ENCODE measurements at places on chromosomes 6 and 20.

DNA sequence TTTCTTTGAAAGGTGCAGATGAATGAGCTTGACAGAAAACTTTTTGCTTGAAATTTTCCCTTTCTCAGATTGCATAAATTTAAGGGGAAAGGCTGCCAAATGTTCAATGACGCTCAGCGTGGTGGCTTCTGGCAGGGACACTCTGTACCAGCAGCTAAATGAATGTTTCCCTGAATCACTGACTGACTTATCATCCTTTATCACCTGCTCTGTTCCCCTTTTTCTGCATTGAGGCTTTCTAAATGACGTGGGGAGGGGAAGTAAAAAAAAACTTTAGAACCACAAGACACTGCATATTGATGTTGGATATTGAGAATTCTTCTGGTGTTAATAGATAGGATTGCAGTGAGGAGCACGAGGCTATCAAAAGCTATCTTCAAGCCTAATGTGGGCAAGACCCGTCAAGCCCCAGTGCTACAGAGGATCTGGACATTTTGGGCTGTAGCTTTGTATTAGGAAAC is 46.9 kb upstream of the ENPP5 start:
- DNase-seq: no peak

DNA sequence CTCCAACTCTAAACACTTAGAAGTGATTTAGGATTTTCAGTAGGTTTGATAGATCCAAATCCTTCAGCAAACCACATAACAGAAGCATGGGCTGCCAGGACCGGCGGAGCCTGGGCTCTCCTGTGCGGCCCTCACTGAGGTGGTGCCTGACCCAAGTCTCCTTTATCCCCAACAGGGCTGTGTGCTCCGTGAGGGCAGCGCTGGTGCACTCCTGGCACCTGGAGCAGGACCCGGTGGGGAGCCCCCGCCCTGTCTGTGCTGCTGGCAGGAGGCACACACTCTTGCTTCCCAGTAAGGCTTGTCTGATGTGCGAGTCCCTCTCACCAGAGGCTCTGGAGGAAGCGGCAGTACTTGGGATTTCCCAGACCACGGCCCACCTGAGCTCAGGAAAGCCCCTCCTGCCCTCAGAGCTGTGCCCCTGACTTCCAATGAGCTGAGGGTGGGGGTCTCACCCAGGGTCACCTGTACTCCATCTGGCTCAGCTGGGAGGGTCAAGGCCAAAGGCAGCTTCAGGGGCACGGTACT is 56.2 kb downstream of the PYGB start:
- DNase-seq: no peak

GRCh38 chr20:49610691-49611538 is 43.0 kb upstream of the PTGIS start:
- peak; percentile 86 for DNase-seq

GRCh38 chr6:111080698-111081097 is 6.6 kb upstream of the SLC16A10 start:
- no peak for DNase-seq

GRCh38 chr20:18796282-18796833 is 17.2 kb upstream of the SCP2D1 start:
- no peak for DNase-seq

DNA sequence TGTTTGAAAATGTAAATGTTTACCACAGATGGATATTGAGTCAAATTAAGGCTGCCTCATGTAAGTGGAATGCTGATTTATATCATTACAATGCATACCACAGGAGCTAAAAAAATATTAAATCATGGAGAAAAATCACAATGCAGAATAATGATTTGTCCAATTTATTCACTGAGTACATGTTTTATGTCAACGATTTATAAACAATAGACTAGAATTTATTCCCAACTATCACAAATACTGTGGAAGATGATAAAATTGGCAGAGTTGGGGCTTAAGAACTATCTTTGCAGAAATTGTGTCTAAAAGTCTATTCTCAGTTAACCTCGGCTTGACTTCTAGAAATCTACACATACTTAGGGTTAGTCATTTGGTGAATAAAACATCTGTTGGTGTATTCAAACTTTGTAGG is 472.1 kb upstream of the MARCKS start:
- DNase-seq: no peak

DNA sequence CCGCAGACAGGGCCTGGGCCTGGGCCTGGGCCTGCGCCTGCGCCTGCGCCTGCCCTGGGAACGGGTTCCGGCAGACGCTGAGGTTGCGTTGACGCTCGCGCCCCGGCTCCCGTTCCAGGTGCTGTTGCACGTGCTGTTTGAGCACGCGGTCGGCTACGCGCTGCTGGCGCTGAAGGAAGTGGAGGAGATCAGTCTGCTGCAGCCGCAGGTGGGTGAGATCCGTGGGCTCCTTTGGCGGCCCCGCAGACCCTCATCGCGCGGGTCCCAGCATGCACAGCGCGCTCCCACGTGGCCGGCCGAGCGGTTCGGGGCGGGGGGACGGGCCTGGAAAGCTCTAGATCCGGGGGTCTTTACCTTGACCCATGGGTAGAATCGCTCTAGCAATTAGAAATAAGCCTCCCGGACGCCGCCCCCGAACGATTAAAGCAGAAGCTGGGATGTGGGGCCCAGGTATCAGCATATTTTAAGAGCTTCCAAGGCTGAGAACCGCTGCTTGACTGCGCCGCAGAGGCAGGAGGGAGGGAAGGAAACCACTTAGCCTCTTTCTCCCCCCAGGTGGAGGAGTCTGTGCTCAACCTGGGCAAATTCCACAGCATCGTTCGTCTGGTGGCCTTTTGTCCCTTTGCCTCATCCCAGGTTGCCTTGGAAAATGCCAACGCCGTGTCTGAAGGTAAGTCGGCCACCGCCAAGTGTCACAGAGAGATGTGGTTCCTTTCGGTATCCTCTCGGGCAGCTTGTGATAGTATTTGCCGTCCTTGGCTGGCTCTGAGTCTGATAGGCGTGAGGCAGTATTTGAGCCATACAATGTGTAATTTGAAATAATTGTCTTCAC is 508 bp downstream of the NOP56 start:
- DNase-seq: no peak

GRCh38 chr20:44719841-44720240 is 4.7 kb downstream of the CCN5 start:
- DNase-seq: no peak

- no peak for DNase-seq
Measured at GRCh38 chr20:50563133-50563944, 53.2 kb downstream of the PTPN1 start.

DNA sequence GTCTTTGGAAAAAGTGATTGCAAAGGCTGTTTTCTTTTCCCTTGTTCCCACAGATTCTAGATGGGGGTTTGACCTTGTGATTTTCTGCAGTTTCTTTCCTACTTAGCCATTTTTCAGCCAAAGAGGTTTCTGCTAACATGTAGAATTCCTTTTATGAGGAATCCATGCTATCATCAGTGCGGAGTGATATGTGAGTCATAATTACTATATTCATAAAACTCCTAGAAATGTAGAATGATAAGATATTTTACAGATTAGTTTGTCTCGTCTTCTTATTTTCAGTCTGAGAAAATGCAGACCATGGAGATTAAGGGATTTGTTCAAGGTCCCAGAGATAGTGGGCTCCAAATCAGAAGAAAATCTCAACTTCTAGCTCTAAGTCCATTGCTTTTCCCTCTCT is 98.6 kb downstream of the KCNQ5 start:
- DNase-seq: no peak

DNA sequence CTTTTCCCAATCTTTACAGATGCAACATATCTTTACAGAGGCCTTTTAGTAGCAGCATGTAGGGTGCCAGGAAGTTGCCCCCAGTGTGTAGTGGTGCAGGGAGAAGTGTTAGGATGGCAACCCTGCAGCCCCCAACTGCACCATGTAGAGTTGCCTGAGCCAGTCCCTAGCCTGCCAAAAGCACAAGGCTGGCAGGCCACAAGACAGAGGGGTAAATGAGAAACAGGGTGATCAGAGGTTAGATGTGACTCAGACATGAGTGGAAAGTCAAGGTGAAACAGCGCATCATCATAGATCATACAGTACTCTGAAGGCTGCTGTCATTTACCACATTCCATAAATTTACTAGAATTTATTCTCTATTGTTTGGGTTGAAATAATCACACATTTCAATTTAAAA is 467.5 kb downstream of the PRKN start:
- no peak for DNase-seq

DNA sequence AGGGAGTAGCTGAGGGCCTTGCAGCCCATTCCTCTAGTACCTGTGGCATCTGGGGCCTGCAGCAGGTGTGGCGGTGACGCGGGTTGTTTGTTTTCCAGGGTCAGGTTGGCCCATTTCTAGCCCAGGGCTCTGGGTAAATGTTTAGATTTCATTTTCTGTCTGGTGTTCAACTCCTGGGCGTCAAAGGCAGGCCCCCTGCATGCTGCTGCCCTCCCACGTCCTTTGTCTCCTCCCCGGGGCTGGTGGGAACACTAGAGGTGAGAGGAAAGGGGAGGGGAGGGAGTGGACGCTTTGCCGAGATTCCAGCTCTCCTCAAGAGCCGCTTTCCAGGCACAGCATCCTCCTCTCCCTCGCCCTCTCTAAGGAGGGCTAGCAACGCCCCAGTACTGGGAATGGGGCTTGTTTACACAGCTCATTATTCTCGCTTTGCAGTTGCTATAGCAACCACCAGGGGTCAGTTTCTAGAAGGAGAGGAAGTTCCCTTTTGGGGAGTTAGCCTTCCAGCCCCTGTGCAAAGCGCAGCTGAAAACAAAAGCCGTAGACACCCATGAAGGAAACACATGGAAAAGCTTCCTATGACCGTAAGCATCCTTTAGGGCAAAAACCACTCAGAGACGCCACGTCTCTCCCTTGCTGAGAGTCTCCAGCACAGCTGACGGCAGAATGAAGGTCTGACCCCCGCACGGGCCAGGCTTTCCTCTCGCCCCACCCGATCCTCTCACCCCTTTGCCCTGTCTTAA is 170.6 kb downstream of the LY86 start:
- DNase-seq: peak; percentile 63

- no peak for DNase-seq
Measured at GRCh38 chr6:73696966-73697655, 1.1 kb downstream of the CD109 start.

GRCh38 chr20:50559856-50560638 is 49.9 kb downstream of the PTPN1 start:
- DNase-seq: no peak

DNA sequence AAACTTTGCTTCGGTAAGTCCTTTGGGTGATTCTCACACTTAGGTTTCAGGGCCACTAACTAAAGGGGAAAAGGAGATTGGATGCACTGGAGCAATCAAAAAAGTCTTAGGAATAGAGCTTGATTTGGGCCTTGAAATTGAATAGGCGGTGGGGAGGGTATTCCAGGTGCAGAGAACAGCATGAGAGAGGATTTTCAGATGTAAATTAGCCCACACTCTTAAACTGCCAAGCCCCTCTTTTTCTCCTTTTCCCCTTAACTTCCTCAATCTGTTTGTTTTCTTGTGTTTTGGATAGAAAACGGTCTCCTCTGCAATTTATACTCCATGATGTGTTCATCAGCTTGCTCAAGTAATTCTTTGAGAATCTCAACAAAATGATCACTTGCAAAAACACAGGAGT is 62.1 kb upstream of the RIPOR2 start:
- DNase-seq: no peak

DNA sequence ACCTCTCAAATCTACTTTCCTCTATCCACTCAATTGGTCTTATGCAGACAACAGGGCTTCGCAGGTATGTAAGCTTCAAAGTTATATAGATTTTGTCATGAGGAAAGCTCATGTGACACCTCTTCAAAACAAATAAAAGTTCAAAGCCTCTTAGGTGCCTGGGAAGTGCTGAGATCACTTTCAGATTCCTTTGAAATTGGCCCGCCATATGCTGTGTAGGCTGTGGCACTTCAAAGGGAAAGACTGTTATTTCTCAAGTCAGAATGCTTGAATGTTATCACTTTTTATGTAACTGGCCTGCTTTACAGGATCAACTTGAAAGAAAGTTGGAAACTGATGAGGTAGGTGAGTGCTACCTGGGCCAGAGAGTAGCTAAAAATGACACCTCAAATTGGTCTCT is 67.1 kb upstream of the GFRAL start:
- DNase-seq: no peak

DNA sequence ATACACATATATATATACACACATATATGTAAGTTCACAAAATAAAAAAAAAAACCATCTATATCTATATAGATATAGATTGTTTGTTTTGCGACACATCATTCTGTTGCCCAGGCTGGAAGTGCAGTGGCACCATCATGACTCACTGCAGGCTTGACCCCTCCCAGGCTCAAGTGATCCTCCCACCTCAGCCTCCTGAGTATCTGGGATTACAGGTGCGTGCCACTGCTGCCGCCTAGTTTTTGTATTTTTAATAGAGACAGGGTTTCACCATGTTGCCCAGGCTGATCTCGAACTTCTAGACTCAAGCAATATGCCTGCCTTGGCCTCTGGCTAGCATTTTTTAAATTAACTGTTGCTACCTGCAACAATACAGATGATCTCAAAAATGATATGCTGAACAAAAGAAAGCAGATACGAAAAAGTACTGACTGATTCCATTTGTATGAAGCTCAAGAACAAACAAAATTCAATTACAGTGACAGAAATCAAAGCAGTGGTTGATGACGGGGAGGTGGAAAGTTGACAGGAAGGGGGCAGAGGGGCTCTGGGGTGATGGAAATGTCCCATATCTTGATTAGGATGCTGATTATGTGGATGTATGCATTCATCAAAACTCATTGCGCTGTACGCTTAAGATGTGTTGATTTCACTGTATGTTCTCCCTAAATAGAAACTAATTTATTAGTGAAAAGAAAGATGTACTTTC is 49.6 kb downstream of the ATXN1 start:
- no peak for DNase-seq

GRCh38 chr6:158955255-158955654 is 44.7 kb downstream of the RSPH3 start:
- no peak for DNase-seq

DNA sequence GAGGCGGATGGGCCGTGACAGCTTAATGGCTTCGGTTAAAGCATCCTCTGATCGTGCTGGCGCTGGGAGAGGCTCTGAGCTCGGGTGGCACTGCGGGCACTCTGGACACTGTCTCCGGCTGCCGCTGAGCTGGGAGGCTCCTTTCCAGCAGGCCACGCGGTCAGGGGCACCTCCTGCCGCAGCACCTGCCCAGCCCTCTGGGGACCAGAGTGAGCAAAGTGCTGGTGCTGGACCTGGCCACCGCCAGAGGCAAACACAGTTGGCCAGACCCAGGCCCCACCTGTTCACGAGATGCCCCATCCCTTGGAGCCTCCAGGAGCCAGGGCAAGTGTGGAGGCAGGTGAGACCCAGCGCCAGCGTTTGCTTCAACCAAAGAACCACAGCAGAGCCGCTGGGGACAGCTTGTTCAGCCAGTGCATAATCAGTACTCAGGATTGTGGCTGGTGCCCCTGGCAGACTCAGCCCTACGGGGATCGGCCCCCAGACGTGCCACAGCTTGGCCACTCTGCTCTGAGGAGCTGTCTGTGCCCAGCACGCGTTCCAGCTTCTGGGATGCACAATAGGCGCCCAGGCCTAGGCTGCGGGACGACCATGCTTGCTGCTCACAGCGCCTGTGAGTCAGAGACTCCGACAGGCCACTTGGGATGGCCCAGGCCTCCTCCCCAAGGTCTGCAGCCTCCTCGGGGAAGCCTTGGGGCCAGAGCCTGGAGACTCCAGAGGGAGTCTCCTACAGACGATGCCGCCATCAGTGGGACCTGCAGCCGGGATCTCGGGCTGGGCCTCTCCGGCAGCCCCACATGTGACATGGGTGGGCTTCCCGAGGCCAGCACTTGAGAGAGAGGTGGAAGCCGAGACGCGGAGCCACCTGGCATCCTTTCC is 38.2 kb upstream of the SLCO4A1 start:
- no peak for DNase-seq

All from right forelimb (tissue), 1 donor.